ENCODE measurements at places on chromosomes 13 and 19.

GRCh38 chr13:85347251-85347650 is 452.0 kb downstream of the SLITRK6 start:
- DNase-seq, result no peak

DNA sequence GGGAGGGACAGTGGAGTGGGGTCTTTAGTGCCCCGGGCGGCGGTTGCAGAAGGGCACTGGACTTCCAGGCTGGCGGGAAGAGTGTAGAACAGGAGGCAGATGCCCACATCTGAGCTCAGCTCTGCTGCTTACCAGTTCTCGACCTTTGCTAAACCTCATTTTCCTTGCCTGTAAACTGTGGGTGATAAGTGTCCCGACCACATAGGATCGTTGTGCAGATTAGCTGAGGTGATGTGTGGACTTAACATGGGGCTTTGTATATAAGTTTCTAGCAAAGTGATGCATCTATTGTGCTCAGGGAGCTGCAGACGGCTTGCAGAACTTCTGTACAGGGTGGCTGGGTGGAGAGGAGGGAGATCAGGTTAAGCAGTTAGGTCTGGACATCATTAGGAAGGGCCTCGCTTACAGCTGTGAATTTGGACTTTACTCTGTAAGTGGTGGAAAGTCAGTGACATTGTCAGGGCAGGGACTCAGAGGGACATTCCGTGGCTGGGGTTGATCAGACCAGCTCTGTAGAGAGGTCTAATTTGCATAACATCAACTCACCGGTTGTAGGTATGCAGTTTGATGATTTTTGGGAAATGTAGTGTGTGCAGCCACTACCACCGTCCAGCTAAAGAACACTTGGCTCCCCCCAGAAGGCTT is 70.0 kb downstream of the SPATA13 start:
- no peak for DNase-seq

- DNase-seq, result no peak
These were observed 13.6 kb upstream of the EPSTI1 start for GRCh38 chr13:43005460-43006236.

GRCh38 chr19:3008994-3009393 is 20.1 kb downstream of the TLE2 start:
- no peak for DNase-seq

GRCh38 chr19:50476224-50476906 is at the start of the genes EMC10 and GARIN5A:
Gene EMC10, plus strand, starts transcription at chr19:50476507. Its CDS starts 38 bp downstream, at chr19:50476545.
Gene GARIN5A, minus strand, starts transcription at chr19:50476848. Its CDS starts 460 bp downstream, at chr19:50476388.
- peak; percentile 85 for DNase-seq

DNA sequence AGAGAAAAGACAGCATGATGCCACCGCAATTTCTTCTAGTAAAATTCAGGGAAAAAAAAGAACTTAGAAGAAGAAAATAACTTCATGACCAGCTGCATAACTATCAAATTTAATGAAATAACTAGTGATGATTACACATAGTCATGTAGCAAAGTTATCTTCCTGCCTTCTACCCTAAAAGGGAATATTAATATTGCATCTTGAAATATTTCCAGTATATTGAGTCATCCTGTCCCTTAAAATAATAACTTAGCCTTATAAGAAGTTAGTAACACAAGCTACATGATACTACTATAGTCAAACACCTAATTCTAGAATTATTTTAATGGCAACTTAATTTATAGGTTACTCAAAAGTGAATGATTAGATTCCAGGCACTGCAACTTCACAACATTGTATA is 289.2 kb downstream of the KLF12 start:
- no peak for DNase-seq

DNA sequence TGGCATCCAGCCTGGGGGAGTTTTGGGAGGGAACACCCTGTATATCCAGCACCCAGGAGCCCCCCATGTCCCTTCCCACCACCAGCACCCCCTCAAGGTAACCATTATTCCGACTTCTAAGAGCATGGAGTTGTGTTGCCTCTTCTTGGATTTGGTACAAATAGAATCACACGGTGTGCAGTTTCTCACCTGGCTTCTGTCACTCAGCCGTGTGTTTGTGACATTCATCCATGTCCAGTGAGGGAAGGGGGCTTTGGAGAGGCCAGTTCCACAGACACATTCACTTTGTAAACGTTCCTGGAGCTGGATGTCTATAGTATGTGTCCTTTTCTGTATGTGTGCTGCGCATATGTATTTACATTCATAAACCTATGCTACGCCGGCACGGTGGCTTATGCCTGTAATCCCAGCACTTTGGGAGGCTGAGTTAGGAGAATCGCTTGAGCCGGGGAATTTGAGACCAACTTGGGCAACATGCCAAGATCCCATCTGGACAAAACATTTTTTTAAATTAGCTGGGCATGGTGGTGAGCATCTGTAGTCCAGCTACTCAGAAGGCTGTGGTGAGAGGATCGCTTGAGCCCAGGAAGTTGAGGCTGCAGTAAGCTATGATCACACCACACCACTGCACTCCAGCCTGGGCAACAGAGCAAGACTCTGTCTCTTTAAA is 36.6 kb downstream of the MYH14 start:
- DNase-seq, result no peak

DNA sequence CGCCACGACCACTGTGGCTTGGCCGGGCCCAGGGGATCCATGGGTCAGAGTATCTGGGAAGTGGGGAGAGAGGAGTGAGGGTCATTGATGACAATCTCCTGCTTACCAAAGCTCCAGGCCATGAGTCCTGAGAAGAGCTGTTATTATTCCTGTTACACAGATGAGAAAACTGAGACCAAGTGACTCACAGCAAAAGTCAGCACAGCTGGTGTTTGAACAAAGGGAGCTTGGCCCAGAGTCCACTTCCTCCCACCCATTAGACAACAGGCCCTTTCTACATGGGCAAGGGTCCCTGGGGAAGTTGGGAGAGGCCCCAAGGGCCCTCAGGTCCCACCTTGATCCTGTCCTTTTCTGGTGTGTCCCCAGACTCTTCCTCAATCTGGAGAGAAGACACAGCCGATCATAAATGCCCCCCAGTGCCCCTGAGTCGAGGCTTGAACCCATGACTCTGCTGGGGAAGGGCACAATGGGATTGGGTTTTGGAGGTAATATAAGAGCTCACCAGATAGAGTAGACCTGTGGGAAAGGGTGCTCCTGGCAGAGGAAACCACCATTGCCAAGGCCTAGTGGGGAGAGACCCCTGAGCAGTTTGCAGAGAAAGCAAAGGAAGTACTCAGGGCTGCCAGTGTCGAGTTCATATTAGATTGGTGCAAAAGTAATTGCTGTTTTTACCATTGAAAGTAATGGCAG is 6.8 kb downstream of the FUT6 start:
- no peak for DNase-seq

DNA sequence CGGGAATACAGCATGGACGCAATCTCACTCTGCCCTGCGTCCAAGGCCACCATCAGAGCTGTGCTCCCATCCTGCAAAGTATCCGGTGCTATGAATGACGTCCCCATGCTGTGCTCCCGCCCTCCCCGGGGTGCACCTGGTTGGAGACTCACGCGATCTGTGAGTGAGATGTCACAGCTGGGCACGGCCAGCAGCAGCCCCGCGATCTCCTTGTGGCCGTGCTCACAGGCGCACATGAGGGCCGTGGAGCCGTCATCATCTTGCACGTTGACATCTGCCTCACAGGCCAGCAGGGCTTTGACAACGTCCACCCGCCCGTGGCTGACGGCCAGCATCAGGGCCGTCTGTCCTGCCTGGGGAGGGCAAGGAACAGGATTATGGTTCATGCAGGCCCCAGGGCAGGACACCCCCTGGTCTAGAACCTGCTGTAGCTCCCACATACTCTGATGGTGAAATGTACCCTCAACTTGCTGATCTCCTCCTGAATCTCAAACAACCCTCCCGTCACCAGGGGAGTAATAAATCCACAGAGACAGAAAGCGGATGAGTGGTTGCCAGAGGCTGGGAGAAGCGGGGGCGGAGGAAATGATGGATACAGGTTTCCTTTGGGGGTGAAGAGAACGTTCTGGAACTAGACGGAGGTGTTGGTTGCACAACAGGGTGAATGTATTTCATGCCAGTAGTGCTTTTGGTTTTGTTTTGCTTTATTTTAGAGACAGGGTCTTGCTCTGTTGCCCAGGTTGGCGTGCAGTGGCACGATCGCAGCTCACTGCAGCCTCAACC is 14.5 kb upstream of the SPC24 start:
- no peak for DNase-seq

DNA sequence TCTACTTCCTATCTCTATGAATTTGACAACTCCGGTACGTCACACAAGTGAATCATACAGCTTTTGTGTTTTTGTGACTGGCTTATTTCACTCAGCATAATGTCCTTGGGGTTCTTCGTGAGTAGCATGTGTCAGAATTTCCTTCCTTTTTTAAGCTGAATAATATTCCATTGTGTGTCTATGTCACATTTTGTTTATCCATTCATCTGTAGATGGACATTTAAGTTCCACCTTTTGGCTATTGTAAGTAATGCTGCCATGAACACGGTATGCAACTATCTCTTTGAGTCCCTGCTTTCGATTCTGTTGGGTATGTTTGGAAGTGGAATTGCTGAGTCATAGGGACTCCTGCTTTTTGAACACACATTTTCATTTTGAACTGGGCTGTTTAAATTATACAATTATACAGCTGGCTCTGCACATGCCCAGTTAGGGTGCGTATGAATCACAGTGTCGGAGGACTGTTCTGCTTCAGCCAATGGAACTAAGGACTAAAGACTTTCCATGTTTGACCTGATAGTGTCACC is 43.0 kb upstream of the C13orf42 start:
- DNase-seq, result no peak

DNA sequence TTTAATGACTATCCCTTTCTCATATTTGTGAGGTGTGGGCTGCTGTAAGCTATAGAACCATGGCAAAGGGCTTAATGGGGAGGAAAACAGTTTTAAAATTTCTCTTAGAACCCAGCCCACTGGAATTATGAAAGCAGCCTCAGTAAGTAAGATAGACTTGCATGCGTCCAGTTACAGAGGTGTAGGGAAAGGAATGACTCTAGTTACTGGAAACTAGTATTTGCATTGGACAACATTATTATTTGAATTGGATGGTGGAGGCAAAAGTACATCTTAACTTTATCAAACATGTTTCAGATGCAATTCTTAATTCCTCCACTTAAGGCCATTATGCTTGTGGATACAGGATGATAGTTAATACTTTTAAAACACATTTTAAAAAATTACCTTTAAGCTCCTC is 292.9 kb downstream of the SPRY2 start:
- DNase-seq, result no peak

- no peak for DNase-seq
These were observed 57.7 kb upstream of the ZDHHC20 start for GRCh38 chr13:21516805-21517204.

DNA sequence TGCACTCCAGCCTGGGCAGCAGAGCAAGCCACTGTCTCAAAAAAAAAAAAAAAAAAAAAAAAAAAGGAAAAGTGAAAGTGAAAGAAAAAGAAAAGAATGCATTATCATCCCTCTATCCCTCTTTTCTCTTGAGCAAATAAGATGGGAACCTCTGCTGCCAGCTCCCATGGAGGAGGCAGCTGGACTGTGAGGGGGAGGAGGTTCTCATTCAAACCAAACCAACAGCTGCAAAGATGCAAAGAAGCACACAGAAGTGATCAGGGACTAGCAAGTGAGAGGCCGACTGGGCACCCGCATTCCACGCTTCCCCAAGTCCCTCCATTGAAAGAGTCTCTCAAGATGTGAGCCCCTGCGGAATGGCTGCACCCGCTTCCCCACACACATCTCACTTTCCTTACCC is 63.5 kb downstream of the TSHZ3 start:
- DNase-seq, result no peak

GRCh38 chr13:98838776-98839175 is 86.3 kb upstream of the SLC15A1 start:
- no peak for DNase-seq

- no peak for DNase-seq
These were observed 6.9 kb downstream of the PAK4 start for GRCh38 chr19:39132344-39132969.

DNA sequence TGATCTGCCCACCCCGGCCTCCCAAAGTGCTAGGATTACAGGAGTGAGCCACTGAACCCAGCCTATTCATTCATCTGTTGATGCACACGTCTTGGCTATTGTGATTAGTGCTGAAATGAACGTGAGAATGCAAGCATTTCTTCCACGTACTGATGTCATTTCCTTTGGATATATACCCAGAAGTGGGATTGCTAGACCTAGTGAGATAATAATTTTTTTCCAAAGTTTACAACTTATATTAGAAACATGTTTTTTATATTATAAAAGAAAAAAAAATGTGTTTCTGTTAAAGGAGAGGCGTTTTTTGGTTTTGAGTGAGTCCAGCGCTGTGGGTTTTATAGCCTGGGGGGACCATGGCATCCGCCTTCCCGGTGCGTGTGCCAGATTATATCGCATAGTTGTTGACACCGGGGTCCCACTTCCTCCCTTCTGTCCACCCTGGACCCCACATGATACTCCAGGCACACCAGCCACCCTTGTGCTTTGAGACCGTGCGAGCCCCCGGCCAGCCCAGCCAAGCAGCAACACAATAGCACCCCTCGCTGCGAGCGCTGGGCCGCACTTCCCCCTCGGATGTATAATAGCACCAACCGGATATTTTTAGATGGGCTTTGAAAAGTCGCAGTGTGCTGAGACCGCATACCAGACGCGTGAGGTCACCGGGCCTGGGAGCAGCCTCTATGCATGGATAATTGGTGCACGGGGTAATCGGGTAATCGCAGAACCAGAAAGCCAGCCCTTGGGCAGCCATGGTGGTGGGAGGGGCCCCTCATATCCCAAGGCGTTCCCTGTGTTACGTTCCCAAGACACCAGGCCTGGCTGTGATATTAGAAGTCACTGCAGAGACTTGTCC is 59.6 kb downstream of the MYO9B start:
- DNase-seq, result no peak

GRCh38 chr13:90947976-90948375 is 399.5 kb upstream of the MIR17HG start:
- DNase-seq, result no peak

DNA sequence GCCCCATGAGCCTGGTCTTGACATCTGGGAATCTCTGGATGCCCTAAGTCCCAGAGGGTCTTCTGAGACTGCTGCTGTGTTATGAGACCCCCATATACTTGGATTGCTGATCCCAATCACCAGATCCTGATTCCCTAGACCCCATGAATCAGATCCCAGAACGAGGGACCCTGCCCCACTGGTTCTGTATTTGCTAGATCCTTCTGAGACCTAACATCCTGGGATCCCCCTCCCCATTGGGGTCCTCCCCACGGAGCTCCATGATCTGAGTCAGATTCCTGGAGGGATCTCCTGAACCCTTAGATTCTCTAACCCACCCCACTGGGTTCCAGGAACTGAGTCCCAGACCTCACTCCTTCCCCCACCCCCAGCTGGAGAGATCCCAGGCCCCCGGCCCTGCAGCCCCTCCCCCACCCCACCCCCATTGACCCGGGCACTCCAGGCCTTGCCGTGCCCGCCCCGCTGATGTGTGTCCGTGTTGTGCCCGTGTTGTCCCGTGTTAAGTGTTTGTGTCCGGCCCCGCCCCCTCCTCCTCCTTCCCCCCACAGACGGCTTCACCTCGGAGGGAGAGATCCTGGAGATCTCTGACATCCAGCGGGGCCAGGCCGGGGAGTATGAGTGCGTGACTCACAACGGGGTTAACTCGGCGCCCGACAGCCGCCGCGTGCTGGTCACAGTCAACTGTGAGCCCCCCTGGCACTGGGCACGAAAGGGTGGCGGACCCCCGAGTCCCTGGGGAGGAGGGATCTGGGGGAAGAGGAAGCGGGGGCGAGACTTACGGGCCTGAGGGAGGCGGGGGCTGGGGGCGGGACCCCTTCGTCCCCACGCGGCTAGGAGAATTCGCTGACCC is 15.0 kb downstream of the IGLON5 start:
- DNase-seq, result no peak

- DNase-seq, result no peak
These were observed 29.1 kb downstream of the SHISA2 start for GRCh38 chr13:26022538-26023292.

Data from NCI-H526 treated with DMSO at 0.1 percent for 48 hours (cell line).